Cerebellar nuclear complex (tissue), 1 donor: ENCODE measurements at places on chromosomes 2 and 18.

GRCh38 chr18:24227977-24228666, 89.3 kb downstream of the CABYR start:
- DNase-seq, result no peak

DNA sequence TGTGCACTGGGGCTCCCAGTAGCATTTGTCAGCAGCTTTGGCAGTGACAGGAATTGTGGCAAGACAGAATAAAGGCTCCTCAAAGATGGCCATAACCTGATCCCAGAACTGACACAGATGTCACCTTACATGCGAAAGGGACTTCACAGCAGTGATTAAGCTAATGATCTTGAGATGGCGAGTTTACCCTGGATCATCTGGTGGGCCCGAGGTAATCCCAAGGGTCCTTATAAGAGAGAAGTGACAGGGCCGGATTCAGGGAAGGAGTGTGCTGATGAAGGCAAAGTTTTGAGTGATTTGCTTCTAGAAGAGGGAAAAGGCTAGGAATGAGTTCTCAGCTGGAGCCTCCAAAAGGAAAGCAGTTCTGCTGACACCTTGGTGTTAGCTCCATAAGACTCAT, 333.9 kb downstream of the LPIN1 start:
- no peak for DNase-seq

DNA sequence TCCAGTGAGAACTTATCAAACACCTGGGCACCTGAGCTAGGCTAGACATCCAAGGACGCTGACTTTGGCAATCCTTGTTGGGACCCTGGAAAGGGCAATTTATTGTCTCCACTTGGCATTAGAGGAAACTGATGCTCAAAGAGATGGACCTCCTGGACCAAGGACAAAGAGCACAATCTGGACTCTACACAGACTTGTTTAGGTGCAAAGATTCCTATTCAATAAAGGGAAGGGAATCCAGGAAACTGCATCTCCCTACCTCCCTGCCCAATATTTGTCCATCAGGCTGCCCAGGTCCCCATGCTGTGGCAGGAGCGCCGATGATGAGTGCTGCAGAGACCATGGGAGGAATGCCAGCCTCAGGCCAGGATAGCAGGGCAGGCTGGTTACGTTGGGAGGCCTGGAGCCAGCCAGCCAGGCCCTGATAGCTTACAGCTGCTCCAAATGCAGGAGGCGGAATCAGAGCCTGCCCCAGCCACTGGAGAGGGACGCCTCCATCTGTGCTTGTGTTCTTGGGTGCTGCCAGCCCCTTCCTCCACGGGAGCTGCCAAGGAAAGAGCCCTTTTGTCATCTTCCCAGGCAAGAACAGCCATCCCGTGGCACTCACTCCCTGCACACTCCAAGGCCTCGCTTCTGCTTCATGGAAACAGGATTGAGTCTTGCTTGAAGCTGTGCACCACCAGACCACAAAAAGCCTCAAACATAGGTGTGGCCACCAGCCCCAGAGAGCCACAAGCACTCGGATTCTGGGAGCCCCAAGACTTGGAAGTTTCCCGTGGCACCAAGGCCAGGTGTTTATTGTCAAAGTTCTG, 60.0 kb downstream of the HS1BP3 start:
- no peak for DNase-seq

DNA sequence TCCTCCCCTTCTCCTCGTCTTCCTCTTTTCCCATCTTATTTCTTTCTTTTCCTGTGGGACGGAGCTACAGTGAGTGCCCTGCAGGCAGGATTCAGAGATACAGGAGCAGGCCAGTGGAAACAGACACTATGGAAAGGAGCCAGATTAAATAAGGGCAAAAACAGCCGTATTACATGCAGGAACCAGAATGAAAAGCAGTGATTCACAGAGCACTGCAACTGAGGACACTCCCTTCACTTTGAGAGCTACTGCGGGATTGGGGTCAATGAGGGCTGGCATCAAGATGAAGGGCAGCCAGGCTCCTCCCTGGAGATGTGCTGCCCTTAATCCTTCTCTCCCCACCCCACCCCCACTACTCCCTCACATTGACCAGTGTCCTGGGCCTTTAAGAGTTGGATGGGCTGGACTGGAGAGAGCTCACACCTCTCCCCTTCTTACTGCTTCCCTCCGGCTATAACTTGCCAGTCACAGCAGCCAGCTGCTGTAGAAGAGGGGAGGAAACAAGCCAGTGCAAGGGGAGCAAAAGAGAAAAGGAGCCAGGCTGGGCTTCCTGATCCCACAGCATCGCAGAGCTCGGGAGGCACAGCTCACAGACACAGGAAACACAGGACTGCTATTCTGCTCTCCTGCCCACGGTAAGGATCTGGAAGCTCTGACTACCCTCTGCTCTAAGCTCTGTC, at the start of gene PLCD4:
TSS of gene PLCD4 (plus strand) at position 464 of the 680 bp plus-strand sequence. CDS start 7,841 bp downstream, outside the sequence.
- no peak for DNase-seq

DNA sequence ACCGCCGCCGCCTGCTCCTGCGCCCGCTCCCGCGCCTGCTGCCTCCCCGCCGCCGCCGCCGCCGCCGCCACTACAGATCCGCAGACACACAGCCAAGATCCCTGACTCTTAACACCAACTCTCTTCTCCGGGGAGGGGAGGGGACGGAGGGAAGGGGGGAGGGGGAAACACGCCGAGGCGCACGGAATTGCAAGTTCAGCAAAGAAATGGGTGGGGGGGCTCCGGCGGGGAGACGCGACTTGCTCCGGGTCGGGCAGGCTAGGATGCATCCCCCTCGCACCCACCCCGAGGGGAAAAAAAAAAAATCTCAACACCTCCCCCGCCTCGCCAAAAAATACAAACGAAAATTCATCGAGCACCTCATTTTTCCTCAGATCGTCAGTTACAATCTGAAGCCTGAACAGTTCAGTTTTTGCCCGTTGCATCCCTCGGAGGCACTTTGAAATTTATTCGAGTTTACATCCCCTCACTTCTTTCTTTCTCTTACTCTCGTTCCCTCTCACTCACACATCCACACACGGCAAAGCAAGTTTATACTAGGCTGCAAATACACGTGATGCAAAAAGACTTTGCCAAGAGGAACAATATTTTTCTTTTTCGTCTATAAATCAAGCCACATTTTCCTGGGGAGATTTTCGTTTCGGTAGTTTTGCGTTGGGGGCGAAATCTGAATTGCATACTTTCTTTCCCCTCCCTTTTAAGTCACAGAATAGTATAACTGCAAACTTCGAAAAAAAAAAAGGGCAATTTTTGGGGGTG, at the start of gene TCF4:
TSS of gene TCF4 (minus strand) at position 82 of the 759 bp plus-strand sequence. CDS start 1,076 bp downstream, outside the sequence.
- no peak for DNase-seq

GRCh38 chr2:164146441-164146840, 410.6 kb upstream of the FIGN start:
- no peak for DNase-seq

- DNase-seq, result no peak
These were observed 1241.2 kb downstream of the SUCLG1 start for GRCh38 chr2:83217854-83218253.

DNA sequence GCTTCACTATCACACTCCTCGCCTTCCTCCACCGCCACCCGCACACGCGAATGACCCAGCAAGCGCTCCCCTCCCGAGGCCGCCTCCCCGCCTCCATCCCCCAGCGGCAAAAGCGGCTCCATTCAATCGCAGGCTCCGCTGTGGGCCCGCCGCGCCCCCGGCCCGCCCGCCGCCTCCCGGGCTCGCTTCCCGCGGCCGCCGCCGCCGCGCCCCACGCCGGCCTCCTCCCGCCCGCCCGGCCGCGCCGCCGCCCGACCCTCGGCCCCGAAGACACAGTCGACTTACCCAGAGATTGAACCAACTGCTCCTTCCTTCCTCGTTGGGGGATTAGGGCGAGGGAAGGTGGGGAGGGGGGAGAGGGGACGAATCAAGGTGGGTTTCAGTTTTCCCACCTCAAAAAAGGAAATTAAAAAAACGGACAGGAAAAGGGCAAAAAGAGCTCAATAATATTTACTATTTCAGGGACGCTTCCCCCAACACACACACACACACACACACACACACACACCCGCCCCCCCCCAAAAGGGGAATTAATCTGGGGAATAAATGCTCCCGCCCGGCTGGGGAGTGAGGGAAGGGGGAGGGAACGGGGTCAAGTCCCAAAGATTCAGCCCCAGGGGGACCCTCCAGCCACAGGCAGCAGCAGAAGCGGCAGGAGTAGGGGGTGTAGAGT, 743 bp downstream of the XPO1 start:
- DNase-seq, result no peak

- DNase-seq, result no peak
These were observed 54.2 kb upstream of the SEMA4C start for GRCh38 chr2:96923810-96924774.

- no peak for DNase-seq
These were observed 67.5 kb downstream of the GTF2A1L start for GRCh38 chr2:48685126-48685525.

- no peak for DNase-seq
These were observed 33.1 kb upstream of the TTC39C start for GRCh38 chr18:23981369-23981980.

- no peak for DNase-seq
These were observed 151.5 kb upstream of the PKDCC start for GRCh38 chr2:41896186-41896846.

DNA sequence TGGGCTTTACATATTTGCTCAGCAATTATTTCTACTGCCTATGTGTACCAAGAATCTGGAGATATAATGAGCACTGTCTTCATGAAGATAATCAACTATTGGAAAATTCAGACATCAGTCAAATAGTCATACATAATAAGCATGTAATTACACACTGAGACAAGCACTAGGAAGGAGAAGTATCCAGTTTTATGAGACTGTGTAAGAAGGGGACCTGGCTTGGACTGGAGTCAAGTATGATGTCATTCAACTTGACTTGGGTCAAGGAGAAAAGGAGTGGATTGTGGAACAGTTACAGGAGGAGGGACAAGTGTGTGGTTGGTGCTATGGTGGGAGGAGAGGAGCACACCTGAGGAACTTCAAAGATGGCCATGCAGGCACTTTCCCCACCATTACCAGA, 419.8 kb upstream of the TRIB2 start:
- DNase-seq, result no peak

DNA sequence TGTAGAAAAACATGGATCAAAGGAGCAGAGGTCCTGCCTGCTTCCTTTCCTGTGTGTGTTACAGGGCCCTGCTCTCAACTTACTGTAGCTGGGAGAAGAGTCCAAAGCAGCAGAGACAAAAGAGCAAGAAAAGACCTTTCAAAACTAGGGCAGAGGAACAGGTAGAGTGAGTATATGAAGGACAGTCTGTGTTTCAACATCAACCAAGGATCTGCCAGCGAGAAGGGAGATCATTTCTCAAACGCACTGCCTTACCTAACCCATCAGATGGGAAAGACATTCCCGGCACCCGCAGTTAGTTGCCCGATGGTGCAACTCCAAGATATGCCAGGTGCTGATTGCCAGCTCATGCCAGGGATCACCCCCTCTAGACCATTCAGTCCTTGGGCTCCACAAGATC, 41.7 kb downstream of the MREG start:
- DNase-seq, result no peak

DNA sequence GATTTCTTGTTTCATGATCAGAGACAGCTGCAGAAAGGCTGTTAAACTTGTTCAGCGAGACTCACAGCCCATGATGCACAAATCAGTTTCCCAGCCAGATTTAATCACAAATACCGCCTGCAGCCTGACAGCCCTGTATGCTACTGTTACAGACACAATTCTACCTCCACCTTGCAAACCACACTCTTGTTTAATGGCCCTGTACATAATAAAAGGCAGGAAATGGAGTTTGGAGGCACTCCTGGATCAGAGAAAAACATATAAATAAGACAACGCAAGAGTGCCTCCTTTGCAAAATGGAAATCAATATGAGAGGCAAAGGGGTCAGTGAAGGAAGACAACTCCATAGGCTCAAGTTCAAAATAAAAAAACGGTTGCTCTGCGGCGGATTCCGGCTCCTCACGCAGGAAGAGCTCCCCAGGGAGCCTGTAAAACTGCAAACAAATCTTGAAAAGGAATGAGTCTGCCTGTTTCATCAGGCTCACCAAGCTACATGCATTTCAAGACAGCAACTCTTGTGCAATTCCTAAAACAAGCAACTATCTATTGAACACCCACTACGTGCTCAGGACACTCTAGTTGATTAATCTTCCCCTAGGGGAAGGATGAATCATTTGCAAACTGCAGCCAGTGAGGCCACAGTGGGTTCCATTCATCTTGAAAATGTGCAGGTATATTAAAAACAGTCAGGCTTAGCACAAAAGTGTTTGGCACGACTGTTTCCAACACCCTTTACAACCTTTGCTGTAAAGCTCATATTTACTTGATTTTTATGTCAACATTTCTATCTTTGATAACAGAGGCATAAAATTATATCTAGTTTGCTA, 37.5 kb downstream of the TBC1D8 start:
- DNase-seq, result no peak

DNA sequence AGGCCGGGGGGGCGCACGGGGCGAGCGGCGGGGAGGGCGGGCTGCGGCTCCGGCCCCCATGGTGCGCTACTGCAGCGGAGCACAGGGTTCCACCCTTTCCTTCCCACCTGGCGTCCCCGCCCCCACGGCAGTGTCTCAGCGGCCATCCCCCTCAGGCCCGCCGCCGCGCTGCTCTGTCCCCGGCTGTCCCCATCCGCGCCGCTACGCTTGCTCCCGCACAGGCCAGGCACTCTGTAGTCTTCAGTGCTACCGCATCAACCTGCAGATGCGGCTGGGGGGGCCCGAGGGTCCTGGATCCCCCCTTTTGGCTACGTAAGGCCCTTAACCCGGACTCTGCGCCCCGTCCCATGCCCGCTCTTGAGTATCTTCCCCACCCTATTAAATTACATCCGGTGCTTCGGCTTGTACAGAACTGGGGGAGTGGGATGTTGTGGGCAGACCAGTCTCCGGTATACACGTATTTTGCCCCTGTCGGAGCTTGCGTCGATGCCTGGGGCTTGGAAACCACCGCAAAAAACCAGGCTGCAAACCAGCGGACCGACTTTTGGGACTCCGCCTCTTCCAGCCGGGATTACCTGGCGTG, 598 bp upstream of the WBP1 start:
- DNase-seq, result no peak

DNA sequence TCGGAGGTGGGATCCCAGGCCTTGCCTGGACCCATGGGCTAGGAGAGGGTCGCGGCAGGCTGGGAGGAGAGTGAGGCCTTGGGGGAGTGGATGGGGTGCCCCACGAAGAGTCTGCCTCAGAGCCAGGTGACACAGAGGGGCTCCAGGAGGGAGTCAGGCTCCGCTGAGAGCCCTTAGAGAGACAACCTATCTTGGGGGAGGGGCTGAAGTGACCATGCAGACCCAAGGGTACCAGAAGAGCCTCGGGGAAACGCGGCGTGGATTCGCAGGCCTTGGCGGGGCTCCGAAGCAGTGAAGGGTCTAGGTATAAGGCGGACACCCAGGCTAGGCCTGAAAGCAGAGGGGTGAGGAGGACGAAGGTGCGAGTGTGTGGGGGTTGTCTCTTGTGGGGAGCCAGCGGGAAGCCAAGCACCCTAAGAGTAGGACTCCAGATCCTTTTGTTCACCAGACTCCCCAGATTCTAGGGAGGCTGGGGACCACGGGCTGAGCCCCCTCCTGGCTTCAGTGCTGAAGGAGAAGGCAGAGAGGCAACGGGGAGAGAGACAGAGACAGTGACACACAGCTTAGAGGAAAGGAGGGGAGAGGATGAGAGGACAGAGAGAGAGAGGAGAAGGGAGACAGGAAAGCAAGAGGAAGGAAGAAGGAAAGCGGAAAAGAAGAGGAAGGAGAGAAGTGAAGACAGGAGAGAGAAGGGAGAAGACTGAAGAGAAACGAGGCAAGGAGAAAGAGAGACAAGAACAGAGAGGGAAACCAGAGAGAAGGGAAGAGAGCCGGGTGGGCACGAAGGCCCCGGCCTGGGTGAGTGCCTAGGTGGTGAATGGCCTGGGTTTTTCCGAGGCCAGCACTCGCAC, 1.1 kb upstream of the HOXD11 start:
- no peak for DNase-seq

- DNase-seq, result no peak
These were observed 35.7 kb upstream of the GYPC start for GRCh38 chr2:126620302-126620701.
